ENCODE measurements at places on chromosomes 4 and X.
A peak's percentile ranks its signal among the peaks of the same experiment; 100 is the strongest.

GRCh38 chr4:182194091-182194824, 48.9 kb upstream of the TENM3 start:
- DNase-seq, result no peak

GRCh38 chrX:68710870-68711576, 63.6 kb downstream of the STARD8 start:
- no peak for DNase-seq

DNA sequence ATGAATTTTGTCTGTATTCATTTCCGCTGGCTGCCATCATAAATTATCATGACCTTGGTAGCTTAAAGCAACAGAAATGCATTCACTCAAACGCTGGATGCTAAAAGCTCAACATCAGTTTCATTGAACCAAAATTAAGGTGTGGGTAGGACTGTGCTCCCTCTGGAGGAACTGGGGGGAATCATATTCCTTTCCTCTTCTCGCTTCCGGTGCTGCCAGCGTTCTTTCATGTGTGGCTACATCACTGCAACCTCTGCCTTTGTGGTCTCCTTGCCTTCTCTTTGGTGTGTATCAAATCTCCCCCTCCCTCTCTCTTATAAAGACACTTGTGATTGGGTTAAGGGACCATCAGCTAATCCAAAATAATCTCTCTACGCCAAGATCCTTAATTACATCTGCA, 39.5 kb downstream of the NEIL3 start:
- DNase-seq, result no peak

GRCh38 chrX:1561164-1561563, 24.2 kb upstream of the P2RY8 start:
- DNase-seq, result no peak

DNA sequence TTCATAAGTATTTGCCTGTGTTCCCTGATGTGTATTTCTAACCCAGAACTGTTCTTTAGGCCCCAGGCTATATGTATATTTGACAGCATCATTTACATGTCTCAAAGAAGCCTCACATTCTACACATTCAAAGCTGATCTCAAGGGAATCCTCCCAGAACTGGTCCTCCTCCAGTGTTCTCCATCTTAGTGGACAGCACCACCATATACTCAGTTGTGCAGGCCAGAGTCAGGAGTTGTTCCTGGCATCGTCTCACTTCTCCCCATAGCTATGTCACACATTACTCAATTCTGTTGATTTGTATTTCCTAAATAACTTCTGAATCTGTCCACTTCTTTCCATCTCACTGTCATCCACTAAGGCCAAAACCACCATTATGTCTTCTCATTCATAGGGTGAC, 82.8 kb upstream of the TRPC3 start:
- no peak for DNase-seq

DNA sequence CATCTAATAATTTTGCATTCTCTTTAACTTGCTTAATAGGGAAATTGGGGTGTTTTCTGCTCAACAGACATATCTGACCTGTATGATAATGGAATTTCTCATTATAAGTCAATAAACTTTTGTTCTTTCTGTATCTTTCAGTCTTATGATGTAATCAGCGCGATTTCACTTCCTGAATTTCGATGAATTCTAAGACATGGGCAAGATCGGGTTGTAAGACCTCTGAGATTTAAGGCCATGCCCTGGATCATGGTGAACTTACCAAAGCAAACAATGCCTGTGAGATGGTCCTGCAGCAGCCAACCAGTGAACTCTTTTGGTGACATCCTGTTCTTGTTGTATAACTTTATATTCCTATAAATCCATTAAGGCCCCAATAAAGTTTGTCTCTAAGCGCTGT, 88.1 kb downstream of the NBDY start:
- no peak for DNase-seq

DNA sequence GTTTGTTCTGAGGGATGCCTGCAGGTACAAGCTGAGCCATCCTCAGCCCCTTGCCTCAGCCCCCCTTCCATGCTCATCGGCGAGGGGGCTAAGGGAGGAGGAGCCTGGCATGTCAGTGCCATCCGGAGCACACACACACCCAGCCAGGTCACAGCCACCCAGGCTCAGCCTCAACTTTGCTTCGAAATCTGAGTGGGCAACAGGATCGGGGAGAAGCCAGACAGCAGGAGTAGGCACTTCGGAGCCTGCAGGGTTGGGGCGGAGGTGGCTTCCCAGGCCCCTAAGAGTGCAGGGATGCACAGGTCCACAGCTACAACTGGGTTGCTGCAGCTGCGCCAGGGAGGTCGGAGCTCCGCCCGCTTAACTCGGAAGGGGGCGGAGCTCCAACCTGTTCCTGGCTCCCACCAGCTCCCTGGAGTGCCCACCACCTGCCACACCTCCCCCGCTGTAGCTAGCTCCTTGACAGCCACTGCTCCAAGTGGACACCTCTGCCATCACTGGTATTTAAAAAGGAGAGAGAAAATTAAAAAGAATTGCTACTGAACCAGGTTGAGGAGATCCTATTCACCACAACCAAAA, 192.9 kb upstream of the GALNT7 start:
- no peak for DNase-seq

DNA sequence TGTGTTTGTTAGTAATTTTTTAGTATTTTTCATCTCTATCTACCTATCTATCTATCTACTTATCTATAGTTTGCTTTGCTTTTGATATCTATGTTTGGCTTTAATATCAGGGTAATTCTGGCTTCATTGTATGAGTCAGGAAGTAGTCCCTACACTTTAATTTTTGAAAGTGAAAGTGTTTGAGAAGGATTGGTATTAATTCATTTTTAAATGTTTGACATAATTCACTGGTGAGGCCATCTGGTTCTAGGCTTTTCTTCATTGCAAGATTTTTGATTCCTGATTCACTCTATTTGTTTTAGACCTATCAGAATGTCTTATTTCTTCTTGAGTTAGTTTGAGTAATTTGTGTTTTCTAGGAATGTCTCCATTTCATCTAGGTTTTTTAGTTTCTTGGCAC, 20.2 kb upstream of the TCP11X2 start:
- DNase-seq, result no peak

GRCh38 chr4:176775338-176775737, 17.4 kb downstream of the VEGFC start:
- DNase-seq, result no peak

- DNase-seq, result no peak
Measured at GRCh38 chr4:8512510-8512909, 67.7 kb upstream of the GPR78 start.

DNA sequence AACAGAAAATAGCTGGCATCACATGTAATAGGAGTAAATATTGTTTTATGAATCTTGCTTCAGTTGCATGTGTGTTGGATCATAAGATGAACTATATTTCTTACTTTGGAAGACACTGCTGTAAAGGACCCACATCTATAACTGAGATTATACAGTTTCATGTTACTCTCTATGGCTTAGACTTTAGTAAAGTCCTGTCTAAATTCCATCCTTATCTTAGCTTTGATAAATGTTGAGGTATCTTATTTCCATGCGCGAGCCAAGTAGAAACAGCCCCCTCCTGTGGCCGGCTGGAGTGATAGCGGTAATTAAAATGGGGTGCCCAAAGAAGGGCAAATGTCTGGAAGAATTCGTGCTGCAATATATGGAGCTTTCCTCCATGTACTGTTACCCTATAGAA, 43.0 kb downstream of the CCDC158 start:
- peak; percentile 41 for DNase-seq

DNA sequence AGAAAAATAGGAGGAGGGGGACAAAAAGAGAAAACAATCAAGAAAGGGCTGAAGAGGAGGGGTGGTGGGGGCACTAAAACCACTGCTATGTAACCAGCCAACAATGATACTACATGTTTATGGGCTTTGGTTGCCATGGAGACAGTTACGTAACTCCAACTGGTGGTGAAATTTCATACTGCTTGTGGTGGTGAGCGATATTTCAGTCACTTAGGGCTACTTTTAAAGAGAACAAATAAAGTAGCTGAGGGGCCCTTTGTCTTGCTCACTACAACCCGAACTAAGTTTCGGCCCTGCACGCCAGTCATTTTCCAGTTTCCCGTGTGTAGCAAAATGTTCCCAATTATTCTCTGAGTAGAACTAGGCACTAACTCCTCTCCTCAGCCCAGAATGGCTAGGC, 275.2 kb upstream of the EDA2R start:
- peak; percentile 1 for DNase-seq

- DNase-seq, result no peak
Measured at GRCh38 chr4:25065431-25065858, 34.7 kb upstream of the LGI2 start.

DNA sequence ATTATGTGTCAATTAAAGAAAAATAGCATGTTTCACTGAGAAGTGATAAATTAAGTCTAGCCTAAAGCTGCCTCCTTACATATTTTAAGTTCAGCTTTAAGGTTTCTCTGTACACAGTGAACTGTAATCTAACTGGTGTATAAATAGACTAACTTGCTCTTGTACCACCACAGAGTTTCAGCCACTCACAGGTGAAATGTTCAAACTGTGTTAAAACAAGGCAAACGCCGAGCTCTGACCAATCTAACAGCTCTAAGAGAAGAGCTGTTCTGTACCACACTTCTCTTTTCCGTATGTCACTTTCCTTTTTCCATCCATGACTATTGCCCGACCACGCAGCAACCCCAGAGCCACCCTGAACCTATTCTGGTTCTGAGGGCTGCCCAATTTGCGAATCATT, 64.5 kb downstream of the DCHS2 start:
- no peak for DNase-seq

- no peak for DNase-seq
Measured at GRCh38 chr4:57075367-57075766, 34.8 kb downstream of the IGFBP7 start.

- peak; percentile 23 for DNase-seq
Measured at GRCh38 chr4:169492436-169493163, 119.8 kb downstream of the NEK1 start.

DNA sequence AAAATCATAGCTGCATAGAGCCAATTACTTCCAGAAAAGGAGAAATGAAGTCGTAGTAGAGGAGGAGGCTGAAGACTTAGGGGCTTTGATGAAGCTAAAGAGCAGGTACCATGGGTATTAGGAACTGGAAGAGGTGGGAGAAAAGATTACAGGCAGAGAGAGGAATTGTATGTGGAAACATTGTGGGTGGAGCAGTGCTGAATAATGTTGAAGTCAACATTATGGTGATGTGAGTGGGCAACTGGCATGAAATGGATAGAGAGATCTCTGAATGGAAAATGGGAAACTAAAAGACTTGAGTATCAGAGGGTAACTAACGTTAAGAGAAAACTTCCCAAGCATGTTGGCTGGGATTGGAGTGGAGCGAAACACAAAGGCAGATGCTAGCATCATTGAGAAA, 92.5 kb downstream of the AREG start:
- DNase-seq, result no peak

DNA sequence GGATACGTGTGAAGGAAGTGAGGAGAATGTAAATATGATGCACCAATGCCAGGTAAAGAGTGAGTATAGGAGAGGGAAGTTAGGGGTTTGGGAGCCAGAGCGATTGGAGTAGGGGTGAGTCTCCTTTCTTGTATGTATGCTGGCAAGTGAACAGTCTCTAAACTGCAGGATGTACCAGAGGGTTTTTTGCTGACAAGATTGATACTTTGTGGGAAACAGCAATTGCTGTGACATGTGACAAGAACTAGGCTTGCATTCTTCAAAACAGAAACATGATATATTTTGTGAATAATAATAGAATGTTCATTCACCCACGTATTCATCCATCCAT, 706 bp downstream of the CHIC1 start:
- no peak for DNase-seq

DNA sequence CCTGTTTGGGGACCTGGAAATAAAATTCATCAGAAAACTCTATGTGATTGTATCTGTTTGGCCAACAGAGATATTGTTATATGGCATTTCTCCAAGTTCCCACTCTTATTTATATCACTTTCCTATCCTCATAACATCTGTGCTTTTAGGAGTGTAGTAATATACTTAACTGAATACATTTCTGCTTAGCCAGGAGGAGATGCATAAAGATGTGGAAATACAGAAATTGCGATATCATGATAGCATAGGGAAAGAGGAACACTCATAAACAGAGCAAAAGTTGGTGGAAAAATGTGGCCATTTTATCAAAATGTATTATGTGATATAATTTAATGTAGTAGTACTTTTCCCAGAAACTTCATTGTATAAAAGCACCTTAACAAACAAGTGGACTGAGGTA, 46.1 kb upstream of the TSPAN7 start:
- DNase-seq, result no peak

- no peak for DNase-seq
Measured at GRCh38 chrX:134774190-134775048, 116.1 kb upstream of the PLAC1 start.

DNA sequence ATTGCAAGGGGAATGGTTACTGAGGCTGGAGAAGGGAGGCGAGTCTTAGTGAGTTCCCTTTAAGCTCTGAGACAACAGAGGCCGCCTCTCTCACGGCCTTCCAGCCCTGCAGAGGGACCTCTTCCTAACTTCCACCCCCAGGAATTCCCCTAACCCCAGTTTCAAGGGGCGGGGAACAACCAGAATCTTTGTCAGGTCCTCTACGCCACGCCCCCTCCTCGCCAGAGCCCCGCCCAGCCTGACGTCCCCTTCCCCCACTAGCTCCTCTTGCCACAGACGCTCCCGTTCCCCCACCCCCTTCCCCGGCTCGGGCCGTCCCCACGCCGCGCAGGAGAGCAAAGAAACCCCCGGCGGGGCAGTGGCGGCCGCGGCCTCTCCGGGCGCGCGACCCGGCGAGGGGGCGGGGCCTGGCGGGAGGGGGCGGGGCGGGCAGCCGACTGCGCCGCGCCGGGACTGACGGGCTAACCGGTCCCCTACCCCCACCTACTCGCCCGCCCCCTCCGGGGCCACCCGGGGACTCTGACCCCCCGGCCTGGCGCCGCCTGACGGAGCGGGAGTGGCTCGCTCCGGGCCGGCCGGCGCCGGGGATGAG, 12.3 kb upstream of the TMEM156 start:
- DNase-seq, result peak; percentile 98

GRCh38 chrX:133985164-133985966, at the start of gene GPC3:
GPC3 (minus strand) TSS chrX:133985594.
- peak; percentile 14 for DNase-seq

DNA sequence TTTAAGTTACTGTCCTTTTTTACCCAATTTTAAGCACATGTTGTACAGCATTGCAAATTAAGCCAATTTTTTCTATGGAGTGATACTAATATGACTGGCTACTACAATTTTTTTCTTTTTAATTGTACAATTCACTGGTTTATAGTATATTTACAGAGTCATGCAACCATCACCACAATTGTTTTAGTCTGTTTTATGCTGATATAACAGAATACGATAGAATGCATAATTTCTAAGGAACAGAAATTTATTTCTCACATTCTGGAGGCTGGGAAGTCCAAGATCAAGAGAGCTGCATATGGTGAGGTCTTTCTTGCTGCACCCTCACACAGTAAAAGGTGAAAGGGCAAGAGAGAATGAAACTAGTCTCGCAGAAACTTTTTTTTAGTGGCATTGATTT, 125.3 kb downstream of the GLUD2 start:
- no peak for DNase-seq

GRCh38 chr4:22389240-22389870, 126.5 kb downstream of the ADGRA3 start:
- DNase-seq, result no peak

GRCh38 chrX:9907645-9908387, 59.3 kb upstream of the CLDN34 start:
- DNase-seq, result no peak

GRCh38 chr4:156362581-156362980, 408.9 kb upstream of the CTSO start:
- DNase-seq, result no peak

- DNase-seq, result no peak
Measured at GRCh38 chrX:15973946-15974345, 119.3 kb upstream of the AP1S2 start.
